Trophoblast cell (in vitro differentiated cells and primary cell): ENCODE measurements at places on chromosomes 12 and 14.

- no peaks in the 10 kb centered on the region for H3K27me3 ChIP-seq
- H3K4me1 ChIP-seq, result no peaks in the 10 kb centered on the region
- no peak for DNase-seq
- H3K27ac ChIP-seq, result no peak overlapping the region
These were observed 211.6 kb downstream of the FBXL14 start for GRCh38 chr12:1382826-1383225.

DNA sequence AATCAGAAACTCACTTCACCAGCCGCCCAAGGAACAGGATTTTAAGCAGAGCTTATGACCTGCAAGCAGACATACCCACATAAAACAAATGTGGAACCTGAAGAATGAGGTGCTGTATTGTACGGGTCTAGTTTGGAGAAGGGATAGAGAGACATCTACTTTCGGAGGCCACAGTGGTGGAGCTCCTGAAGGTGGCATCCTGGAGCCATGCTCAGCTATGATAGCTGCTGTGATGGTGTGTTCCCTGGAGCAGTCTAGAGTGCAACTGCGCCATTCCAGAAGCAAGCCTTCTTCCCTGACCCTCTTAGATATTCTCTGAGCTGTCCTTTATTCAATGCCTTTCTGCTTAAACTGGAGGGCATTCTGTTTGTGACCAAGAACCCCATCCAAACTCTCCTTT is 402.6 kb downstream of the FUT8 start:
- H3K27ac ChIP-seq, result no peak overlapping the region
- H3K36me3 ChIP-seq, result no peaks in the 10 kb centered on the region
- no peaks in the 10 kb centered on the region for H3K27me3 ChIP-seq

- H3K36me3 ChIP-seq, result no peaks in the 10 kb centered on the region
- H3K4me1 ChIP-seq, result peaks cover 1% of the 10 kb centered on the region
- no peak for DNase-seq
- H3K27me3 ChIP-seq, result no peaks in the 10 kb centered on the region
- no peak overlapping the region for H3K27ac ChIP-seq
- no peak overlapping the region for H3K4me3 ChIP-seq
These were observed 4.6 kb downstream of the OVCH1 start for GRCh38 chr12:29492891-29493290.

DNA sequence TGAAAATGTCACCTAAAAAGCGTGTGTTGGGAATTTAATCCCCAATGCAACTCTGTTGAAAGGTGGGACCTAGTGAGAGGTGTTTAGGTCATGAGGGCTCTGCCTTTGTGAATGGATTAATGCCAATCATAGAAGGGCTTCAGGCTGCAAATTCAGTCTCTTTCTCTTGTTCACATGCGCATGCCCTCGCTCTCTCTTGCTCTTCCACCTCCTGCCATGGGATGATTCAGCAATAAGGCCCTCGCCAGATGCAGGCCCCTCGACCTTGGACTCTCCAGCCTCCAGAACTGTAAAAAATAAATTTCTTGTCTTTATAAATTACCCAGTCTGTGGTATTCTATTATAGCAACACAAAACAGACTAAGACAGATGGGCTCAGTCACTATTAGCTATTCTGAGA is 55.4 kb downstream of the PLXNC1 start:
- no peak overlapping the region for H3K4me3 ChIP-seq
- no peaks in the 10 kb centered on the region for H3K4me1 ChIP-seq
- H3K27ac ChIP-seq, result no peak overlapping the region
- H3K27me3 ChIP-seq, result no peaks in the 10 kb centered on the region

DNA sequence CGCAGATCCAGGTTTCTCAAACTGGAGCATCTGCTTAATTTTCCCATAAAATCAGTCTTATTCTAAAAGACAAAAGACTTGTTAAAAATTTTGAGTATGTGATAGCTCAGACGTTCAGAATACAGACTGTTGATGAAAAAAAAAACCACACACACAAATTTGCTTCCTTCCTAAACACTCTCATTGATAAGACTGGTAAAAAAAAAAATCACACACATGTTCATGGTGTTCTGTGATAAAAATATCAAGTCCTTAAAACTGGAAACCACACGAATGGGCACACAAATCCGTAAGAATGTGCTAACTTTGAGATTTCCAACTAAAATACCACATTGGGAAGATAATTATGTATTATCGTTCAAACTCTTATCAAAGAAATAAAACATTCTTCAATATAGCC is 6.7 kb upstream of the ARID4A start:
- no peak for DNase-seq
- no peak overlapping the region for H3K4me3 ChIP-seq
- no peaks in the 10 kb centered on the region for H3K4me1 ChIP-seq
- H3K27ac ChIP-seq, result no peak overlapping the region

DNA sequence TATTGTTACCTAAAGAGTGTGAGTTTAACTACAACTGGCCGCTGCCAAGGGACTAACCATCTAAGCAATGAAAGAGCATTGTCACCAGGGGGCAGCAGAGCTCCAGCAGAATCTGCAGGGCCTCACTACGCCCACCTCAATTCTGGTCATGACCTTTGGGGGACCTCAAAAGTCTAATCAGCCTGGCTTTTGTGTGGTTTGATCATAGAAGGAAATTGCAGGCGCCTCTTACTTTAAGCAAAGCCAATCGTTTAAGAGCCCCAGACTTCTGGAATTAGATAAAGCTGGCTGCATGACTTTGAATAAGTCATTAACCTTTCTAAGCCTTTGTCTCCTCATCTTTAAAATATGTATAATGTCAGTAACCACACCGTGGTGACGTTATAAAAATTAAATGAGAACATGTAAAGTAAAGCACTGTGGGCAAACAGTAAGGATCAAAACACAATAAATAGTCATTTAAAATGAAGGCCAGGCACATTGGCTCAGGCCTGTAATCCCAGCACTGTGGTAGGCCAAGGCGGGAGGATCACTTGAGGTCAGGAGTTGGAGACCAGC is 58.6 kb downstream of the TBX3 start:
- no peak overlapping the region for H3K27ac ChIP-seq
- peaks cover 3% of the 10 kb centered on the region for H3K4me1 ChIP-seq
- no peaks in the 10 kb centered on the region for H3K27me3 ChIP-seq
- peak; percentile 65 for DNase-seq

DNA sequence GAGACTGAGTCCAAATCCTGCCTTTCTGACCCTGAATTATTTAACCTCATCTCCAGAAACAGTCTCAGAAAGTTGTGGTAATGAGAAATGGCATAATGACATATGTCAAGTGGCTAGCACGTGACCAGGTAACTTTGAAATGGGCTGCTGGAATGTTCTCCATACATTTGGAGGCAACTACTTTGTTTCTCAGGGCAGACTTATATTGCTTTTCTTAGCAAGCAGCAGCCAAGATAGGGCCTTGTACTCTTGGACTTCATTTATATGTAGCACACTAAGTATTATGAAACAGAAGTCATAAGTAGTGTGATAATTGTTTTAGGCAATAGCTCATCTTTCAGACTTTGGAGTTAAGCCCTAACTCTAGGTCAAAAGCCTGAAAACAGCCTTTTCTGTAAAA is 494.7 kb downstream of the NPAS3 start:
- no peaks in the 10 kb centered on the region for H3K27me3 ChIP-seq
- no peaks in the 10 kb centered on the region for H3K36me3 ChIP-seq
- no peaks in the 10 kb centered on the region for H3K4me1 ChIP-seq
- no peak overlapping the region for H3K4me3 ChIP-seq

DNA sequence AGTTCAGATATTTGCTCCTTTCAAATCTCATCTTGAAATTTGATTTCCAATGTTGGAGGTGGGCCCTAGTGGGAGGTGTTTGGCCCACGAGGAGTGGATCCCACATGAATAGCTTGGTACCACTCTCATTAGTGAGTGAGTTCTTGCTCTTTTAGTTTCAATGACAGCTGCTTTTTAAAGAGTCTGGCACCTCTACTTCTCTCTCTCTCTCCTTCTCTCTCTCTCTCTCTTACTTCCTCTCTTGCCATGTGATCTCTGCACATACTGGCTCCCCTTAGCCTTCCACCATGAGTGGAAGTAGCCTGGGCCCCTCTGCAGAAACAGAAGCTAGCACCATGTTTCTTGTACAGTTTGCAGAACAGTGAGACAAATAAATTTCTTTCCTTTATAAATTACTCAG is 25.1 kb downstream of the GPR65 start:
- no peaks in the 10 kb centered on the region for H3K4me1 ChIP-seq
- no peaks in the 10 kb centered on the region for H3K36me3 ChIP-seq
- DNase-seq, result no peak
- H3K4me3 ChIP-seq, result no peak overlapping the region

DNA sequence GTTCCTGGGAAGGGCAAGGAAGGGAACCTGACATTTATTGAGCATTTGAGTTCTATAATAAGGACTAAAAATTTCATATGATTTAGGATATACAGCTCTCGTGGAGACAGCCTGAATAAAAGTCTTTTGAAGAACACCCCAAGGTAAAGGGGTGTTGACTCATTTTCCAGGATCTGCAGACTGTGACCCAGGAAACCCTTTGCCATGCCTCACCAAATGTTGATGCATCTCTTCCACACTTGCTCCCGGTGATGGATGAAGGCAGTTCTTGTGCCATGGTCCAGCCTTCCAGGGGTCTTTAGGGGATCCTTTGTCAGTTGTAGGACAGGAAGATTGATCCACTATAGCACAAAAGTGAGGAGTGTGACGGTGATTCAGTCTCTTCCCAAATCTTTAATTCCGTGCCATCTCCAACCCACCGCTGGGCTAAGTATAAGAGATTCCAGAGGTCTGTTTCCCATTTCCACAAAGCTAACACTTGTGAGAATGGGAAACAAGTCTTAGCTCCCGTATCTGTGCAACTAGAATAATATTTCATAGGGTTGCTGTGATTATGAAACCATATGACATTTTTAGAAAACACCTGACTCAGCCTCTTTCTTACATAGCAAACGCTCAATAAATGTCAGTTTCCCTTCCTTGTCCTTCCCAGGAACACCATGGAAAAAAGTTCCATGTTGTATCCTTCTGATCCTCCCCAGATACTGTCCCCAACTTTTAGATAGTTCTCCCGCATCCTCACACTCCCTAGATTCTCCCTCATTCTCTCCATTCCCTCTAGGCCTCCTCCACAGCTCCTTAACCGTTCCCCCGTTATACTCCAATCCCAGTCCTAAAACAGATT is 836 bp downstream of the AAAS start:
- H3K27me3 ChIP-seq, result peaks cover 6% of the 10 kb centered on the region
- H3K36me3 ChIP-seq, result no peaks in the 10 kb centered on the region
- H3K4me1 ChIP-seq, result peaks cover 3% of the 10 kb centered on the region
- H3K4me3 ChIP-seq, result peak overlapping the region; percentile 78

- no peak for DNase-seq
- peaks cover 45% of the 10 kb centered on the region for H3K36me3 ChIP-seq
These were observed 10.0 kb downstream of the CDCA4 start for GRCh38 chr14:105010891-105011291.

- H3K36me3 ChIP-seq, result no peaks in the 10 kb centered on the region
- no peaks in the 10 kb centered on the region for H3K27me3 ChIP-seq
- no peak overlapping the region for H3K27ac ChIP-seq
- H3K4me3 ChIP-seq, result no peak overlapping the region
These were observed 22.8 kb upstream of the DHRS4 start for GRCh38 chr14:23930742-23931141.

DNA sequence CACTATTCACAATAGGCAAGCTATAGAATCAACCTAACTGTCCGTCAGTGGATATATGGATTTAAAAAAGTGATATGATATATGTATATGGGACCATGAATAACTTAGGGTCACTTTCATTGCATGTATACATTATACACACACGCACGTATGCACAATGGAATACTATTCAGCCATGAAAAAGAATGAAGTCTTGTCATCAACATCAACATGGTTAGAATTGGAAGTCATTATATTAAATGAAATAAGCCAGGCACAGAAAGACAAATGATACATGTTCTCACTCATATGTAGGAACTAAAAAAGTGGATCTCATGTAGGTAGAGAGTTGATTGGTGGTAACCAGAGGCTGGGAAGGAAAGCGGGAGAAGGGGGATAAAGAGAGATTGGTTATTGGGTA is 234.3 kb downstream of the VRK1 start:
- DNase-seq, result no peak
- no peak overlapping the region for H3K27ac ChIP-seq
- H3K4me3 ChIP-seq, result no peak overlapping the region
- H3K4me1 ChIP-seq, result peaks cover 6% of the 10 kb centered on the region
- H3K27me3 ChIP-seq, result peaks cover 15% of the 10 kb centered on the region

GRCh38 chr12:5691943-5692342 is 253.1 kb downstream of the ANO2 start:
- DNase-seq, result no peak
- no peaks in the 10 kb centered on the region for H3K27me3 ChIP-seq
- no peaks in the 10 kb centered on the region for H3K36me3 ChIP-seq
- no peak overlapping the region for H3K27ac ChIP-seq
- no peaks in the 10 kb centered on the region for H3K4me1 ChIP-seq
- no peak overlapping the region for H3K4me3 ChIP-seq

GRCh38 chr12:132631666-132632065 is 13.1 kb downstream of the P2RX2 start:
- peak overlapping the region; percentile 42 for H3K4me3 ChIP-seq
- H3K36me3 ChIP-seq, result peaks cover 54% of the 10 kb centered on the region
- no peaks in the 10 kb centered on the region for H3K27me3 ChIP-seq
- DNase-seq, result no peak

DNA sequence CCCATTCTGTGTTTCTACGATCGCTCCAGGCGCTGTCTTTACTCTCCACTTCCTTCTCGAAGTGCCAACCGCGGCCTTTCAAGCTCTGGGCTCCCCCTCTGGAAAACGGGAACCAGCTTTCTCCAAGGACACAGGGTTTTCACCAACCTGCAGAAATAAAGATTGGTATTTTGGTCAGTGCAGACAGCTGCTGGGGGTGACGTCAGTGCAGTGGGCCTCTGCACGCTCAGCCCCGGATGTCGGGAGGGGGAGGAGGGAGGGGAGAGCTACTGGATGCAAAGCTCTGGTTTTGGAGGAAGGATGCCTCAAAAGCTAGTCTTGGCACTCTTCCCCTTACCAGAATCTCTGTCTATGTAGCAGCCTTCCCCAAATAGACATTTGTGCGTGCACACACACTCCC is 19.9 kb downstream of the HRK start:
- H3K4me3 ChIP-seq, result no peak overlapping the region
- H3K4me1 ChIP-seq, result no peaks in the 10 kb centered on the region
- H3K27me3 ChIP-seq, result no peaks in the 10 kb centered on the region
- H3K27ac ChIP-seq, result no peak overlapping the region

- H3K4me1 ChIP-seq, result peaks cover 38% of the 10 kb centered on the region
- no peaks in the 10 kb centered on the region for H3K27me3 ChIP-seq
- no peak overlapping the region for H3K4me3 ChIP-seq
- no peaks in the 10 kb centered on the region for H3K36me3 ChIP-seq
These were observed 191.2 kb upstream of the DIO3 start for GRCh38 chr14:101369916-101370592.

DNA sequence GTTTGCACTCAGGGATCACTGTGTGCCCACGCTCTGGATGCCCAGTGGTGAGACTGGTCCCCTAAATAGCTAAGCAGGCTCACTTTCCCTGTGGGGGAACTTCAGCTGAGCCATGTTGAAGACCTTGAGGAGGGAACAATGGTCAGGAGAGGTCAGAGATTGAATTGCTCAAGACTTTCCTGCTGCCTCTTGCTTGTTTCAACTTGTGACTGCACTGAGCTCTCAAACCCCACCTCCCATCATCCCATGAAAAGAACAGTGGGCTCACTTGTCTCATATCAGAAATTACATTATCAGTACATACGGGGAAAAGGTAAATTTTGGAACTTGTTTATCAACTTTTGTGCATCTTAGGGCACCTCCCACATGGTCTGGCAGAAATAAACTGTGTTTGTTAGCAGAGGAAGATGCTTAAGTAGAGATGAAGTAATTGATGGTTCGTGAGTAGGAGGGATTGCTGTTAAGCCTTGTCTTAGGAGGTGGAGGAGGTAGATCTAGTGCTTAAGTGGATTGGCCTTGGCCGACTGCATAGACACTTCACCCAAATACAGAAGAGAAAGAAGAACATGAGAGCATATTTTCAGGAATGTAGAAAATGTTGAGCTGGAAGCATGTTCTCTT is 15.0 kb upstream of the SERPINA1 start:
- no peak overlapping the region for H3K27ac ChIP-seq
- H3K36me3 ChIP-seq, result no peaks in the 10 kb centered on the region
- H3K4me1 ChIP-seq, result peaks cover 9% of the 10 kb centered on the region
